ENCODE measurements at places on chromosomes 12 and 14.

DNA sequence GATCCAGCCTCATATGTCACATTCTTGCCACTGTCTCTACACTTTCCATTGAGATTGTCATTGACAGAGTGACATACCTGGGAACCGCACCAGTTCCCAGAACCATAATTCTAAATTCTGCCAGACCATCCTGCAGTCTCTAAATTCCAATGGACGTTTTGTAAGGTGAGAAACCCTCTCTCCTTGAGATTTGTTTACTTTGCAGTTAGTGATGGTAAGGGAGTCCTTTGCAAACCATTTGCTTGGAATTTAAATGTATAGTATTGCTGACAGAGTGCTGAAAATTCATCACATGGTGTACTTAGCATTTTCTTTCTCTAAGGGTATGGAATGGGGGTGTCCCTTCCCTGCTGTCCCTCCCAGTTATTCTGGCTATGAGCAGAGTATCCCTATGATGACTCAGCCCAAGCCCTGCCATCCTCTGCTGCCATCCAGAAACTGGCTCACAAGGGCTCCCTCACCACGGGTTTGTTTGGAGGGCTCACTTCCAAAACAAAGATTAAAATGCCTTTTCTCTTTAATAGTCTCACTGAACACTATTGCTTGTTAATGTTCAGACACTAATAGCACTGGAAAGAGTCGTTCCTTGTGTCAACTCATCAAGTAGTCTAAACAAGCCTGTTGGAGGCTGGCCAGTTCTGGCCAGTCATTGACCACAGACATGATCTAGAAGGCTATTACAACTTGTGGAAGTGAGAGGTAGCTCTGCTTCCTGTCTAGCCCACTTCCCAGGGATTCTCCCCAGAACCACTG is 129.0 kb upstream of the HMGA2 start:
- DNase-seq: no peak

- DNase-seq: no peak
Measured at GRCh38 chr12:113228394-113229028, 7.2 kb downstream of the TPCN1 start.

GRCh38 chr12:121391619-121392324 is 8.1 kb upstream of the RNF34 start:
- no peak for DNase-seq

DNA sequence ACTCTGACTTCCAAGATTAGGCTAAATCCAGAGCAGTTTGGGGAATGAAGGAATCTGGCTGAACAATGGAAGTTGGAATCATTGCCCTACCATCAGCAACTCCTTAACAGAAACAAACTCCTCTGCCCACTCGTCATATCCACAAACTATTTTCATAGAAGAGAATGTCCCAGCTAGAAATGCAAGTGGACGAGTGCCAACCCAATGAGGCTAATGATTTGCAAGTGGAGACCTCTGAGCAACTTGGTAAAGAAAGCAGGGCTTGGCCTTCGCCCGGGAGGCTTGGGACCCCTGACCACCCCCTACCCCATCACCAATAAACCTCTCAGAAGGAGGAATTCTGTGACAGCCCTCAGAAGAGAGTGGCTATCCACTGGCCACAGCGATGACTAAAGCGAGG is 40.0 kb upstream of the DDX11 start:
- no peak for DNase-seq

GRCh38 chr12:131085125-131085815 is 131.6 kb downstream of the ADGRD1 start:
- DNase-seq: no peak

- DNase-seq: no peak
Measured at GRCh38 chr14:62645649-62646048, 399.6 kb downstream of the KCNH5 start.
